ENCODE measurements at places on chromosomes 5 and 9.

DNA sequence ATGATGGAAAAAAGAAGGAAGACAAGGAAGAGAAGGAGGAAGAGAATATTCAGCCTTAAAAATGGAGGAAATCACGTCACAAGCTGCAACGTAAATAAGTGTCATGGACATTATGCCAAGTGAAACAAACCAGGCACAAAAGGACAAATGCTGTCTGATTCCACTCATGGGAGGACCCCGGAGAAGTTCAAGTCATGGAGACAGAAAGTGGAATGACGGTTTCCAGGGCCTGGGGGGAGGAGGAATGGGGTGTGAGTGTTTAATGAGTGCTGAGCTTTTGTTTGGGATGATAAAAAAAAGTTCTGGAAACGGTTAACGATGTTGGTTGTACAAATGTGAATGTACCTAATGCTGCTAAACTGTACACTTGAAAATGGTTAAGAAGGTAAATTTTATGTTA lies 439.5 kb downstream of the GADD45G start:
- DNase-seq = no peak

DNA sequence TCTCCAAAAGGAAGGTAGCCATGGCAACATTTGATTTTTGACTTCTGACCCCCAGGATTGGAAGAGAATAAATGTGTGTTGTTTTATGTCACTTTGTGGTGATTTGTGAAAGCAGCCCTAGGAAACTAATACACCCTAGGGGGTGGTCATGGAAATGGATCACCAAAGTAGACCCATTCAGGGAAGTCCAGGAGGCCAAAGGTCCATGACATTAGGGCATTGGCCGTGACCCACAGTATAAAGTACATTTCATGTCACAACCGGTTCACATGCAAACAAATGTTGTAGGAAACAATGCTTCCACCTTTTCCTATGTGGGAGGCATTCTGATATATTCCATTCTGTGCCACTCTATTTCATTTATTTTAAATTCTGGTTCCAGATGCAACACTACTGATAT lies 128.4 kb downstream of the ADAMTS12 start:
- no peak for DNase-seq

GRCh38 chr9:69461103-69461887 lies 136.3 kb downstream of the ENTREP1 start:
- no peak for DNase-seq

- DNase-seq = no peak
These were observed 12.0 kb downstream of the PBX3 start for GRCh38 chr9:125758986-125759763.
